ENCODE measurements at places on chromosomes 6 and 20.

GRCh38 chr6:3607171-3607570 is 144.3 kb downstream of the PXDC1 start:
- no peak for DNase-seq

- no peak for DNase-seq
These were observed 80.0 kb upstream of the ARG1 start for GRCh38 chr6:131492932-131493573.

DNA sequence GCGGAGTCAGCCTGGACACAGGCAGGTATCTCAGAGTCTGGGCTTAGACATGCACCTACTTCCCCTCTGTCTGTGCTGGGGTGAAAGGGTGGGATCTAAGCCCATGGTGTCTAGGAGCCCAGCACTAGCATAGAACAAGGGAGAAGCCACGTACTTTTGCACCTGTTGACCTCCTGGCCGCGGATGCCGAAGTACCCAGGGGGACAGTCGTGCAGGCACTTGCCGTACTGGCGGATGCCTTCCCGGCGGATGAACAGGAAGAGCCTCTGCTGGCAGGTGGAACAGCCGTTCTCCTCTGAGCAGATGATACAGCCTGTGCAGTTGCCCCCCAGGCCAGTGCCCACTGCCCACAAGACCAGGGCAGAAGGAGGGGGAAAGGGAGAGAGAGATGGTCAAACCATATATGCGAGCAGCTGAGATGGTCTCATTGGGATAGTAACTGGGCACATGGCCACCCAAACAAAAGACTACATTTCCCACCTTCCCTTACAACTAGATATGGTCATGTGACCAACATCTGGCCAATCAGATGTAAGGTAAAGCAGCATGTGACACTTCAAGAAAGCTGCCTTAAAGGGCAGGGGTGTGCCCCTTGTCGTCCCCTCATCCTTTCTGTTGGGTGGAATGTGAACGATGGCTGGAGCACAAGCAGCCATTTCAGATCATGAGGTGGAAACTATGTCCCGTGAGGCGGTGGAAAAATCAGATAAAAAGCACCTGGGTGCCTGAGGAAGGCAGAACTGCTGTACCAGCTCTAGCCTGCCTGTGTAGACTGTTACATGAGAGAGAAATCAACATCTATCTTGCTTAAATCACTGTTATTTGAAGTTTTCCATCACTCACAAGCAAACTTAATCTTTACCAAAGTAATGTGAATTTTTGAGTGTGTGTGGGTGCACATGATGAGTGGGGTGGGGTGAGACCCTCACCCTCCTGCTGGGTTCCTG is 34.0 kb downstream of the RSPO4 start:
- no peak for DNase-seq

DNA sequence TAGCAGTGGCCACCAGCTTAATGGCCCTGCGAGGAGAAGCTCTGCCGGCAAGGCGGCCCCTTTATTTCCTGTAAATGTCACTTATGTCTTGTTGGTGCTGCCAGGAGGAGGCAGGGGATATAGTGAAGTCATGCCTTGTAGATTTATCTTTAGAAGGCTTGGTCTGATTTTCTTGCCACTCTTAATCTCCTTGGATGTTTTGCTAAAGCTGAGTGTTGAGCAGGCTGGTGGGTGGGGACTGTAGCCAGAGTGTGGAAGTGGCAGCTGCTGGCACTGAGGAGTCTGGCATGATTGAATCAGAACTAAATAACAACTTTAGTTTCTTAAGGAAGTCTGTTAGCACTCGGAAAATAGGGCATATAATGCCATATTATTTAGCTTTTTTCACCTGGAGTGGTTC is 77.9 kb downstream of the PHF20 start:
- no peak for DNase-seq

GRCh38 chr6:5786321-5786968 is 220.3 kb downstream of the NRN1 start:
- no peak for DNase-seq

GRCh38 chr6:84508981-84509380 is 255.4 kb downstream of the TBX18 start:
- DNase-seq: no peak

DNA sequence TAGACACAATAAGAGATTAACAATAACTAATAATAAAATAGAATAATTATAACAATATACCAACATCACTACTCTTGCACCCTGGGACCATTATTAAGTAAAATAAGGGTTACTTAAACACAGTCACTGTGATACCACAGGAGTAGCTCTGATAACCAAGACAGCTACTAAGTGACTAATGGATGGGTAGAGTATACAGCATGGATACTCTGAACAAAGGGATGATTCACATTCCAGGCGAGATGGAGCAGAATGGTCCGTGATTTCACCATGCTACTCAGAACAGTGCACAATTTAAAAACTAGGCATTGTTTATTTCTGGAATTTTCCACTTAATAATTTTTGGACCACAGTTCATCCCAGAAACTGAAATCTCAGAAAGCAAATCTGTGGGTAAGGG is 80.0 kb upstream of the FUT9 start:
- DNase-seq: peak; percentile 42

DNA sequence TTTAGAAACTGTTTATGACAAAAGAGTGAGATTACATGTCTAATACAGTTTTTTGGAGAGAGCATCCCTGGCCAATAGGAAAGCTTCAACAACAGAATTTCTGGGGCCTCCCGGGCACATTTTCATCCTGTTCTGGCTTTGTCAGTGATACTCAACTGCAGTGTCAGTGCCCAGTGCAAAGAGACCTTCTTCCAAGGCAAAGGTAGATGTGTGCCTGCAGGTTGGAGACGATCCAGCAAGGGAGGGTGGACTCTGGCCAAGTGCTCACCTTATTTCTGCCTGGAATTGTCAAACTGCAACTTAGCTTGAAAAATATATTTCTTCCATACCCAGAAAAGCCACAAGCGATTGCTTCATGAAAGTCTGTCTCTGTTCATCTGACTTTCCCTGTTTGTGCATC is 211.6 kb upstream of the SNX9 start:
- DNase-seq: no peak

GRCh38 chr6:131159578-131159977 is 24.3 kb downstream of the AKAP7 start:
- no peak for DNase-seq

GRCh38 chr6:144480473-144480872 is 195.3 kb downstream of the UTRN start:
- no peak for DNase-seq

DNA sequence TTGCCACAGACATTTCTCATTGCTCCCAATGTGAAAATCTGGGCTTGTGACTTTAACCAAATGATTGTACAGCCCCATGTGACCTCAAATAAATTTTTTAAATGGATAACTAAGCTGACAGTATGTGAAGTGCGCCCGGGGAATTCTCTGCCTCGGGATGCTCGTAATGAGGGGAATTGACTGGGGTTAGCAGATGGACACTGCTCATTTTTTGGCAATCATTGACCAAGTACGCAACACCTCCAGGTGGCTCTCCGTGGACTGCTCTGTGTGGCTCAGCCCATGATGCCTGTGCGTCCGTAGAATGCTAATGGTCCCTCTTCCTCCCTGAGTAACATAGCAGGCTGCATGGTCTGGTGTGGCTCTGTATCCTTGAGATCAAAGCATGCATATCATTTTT is 42.4 kb downstream of the FARS2 start:
- DNase-seq: no peak

- DNase-seq: peak; percentile 15
These were observed 12.5 kb downstream of the ITPR3 start for GRCh38 chr6:33633462-33634158.

GRCh38 chr6:149921361-149921760 is 1.6 kb downstream of the RAET1G start:
- no peak for DNase-seq

- no peak for DNase-seq
These were observed 54.3 kb upstream of the TCF21 start for GRCh38 chr6:133834472-133835170.

DNA sequence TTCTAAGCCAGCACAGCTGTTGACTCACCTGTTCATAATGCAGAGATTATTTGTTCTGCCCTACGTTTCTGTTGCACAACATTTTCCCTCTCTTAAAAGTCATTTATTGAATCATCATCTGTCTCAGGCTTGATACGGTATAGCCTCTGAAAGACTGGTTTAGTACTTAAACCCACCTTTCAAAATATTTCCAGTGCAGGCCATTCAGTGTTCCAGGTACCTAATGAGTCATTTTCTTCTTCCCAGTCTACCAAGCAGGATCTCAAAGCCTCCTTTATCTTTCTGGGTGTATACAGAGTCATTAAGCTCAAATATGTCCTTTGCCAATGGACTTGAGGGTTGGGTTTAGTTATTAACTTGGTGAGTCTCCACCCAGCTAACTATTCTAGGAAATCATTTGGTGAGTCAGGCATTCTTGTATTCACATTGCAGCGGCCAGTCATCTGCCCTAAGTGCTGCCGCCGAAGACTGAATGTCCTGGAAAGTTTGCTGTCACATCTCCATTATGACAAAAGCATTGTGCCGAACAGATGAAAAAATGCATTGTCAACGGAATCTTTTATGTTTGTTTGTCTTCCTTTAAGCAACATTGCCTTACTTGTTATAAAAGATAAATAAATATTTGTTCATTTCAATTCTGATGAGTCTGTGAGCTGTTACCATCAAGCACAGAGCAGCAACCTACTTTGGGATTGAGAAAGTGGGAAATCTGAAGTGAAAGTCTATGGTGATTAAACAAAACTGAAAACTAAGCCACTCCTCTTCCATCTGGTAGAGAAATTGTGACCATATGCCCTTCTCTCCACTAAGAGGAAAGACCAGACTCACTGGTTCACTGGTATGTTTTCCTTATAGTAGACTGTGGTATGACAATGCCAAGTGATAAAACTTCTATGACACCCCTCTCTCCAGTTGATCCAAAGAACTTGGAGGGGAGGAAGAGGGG is 14.3 kb upstream of the FAM135A start:
- no peak for DNase-seq

DNA sequence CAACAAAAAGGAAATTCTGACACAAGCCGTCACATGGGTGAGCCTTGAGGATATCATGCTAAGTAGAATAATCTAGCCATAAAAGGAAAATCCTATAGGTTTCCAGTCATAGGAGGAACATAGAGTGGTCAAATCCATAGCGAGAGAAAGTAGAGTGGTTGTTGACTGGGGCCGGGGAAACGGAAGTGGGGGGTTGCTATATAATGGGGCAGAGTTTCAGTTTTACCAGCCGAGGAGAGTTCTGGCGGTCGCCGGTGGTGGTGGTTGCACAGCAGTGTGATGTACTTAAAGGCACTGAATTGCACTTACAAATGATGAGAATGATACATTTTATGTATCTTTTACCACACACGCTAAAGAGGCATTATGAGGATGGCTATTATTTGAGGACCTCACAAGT is 4.9 kb downstream of the GPR31 start:
- DNase-seq: no peak

- DNase-seq: peak; percentile 48
These were observed 50.0 kb upstream of the EZR start for GRCh38 chr6:158868890-158869825.

GRCh38 chr20:37927410-37928095 is 24.6 kb downstream of the VSTM2L start:
- no peak for DNase-seq
